ENCODE measurements at places on chromosomes 1 and 21. TPM values are rescaled to one million over a fixed set of nuclear protein-coding genes. Genes with fewer than 3 reads are reported as not detected.

Gene CSMD2
- total RNA-seq, result 9.2 TPM

Gene OR2L3
- 0.33 TPM for total RNA-seq

Gene SPRR1B
- total RNA-seq, result not detected

Gene OR10R2
- 0.44 TPM for total RNA-seq

Gene IL20
- total RNA-seq, result not detected

Measured in camera-type eye (tissue), 1 donor.